ENCODE measurements at places on chromosomes 5 and 9.
A peak's percentile ranks its signal among the peaks of the same experiment; 100 is the strongest.

DNA sequence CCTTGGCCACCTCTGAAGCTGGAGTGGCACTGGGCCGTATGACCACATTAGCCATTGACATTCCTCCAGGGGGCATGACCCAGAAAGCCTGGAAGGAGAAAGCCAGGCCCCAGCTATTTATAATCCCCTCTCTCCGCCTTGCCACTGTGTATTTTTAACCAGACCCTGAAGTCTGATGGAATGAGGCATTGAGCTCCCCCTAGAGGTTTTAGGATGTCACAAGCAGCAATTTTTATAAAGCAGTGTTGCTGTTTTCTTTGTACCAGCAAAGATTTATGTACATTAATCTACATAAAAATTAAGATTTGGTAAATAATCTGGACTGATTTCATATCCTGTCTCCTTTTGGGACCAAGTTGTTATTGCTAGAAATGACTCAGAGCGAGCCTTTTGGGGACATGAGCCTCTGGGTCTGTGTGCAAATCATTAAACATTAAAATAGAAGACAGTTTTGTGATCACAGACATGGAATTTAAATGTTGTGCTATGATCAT, 127.1 kb downstream of the TRIO start:
- ATAC-seq = no peak

- ATAC-seq = no peak
These were observed 209.5 kb upstream of the MVB12B start for GRCh38 chr9:126117158-126117425.

DNA sequence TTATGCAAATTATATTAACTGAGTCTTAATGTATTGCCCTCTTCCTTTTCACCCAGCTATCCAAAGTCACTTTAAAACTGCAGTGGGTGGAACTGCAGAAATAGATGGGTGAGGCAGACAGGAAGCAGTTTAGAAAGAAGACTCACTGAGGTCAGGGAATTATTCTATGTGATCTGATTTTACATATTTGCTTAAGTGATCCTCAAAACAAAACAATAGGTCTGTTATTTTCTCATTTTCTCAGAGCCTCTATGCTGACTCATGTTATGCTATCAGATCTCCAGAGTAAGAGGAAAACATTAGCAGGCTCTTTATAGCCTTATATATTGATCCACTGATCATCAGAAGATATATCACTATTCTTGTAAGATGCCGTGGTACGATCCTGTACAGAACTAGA, 63.5 kb downstream of the MRPS27 start:
- ATAC-seq = peak; percentile 31

DNA sequence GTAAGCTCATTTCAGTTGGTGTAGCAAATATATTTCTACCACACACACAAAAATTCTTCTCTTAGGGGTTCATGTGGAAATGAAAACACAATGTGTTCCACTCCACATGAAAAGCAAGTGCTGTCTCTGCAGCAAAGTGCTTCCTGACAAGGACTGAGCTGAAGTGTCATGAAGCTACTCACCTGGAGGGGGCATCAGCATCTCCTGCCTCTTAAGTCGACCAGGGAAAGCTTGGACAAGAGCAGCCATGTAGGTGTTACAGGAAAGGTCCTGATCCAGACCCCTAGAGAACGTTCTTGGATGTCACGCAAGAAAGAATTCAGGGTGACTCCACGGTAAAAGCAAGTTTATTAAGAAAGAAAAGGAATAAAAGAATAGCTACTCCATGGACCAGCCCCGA, 62.8 kb downstream of the SV2C start:
- no peak for ATAC-seq

DNA sequence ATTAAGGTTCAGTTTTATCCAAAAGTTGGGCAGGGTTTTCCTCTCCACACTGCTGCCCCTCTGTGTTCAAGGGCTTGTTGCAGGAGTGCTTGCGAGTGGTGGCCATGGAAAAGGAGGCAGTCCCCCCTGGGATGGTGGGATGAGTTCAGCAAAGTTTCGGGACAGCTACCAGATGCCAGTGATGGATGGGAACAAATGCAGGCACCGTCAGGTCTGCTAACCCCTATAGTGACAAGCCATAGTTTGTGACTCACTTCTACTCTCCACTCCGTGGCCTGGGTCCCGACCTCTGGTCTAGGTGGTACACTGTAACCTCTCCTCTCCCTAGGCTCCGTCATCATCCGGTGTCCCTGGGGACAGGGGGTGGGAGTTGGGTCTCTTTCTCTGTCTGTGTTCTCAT, 3.8 kb upstream of the RNF14 start:
- ATAC-seq = no peak

GRCh38 chr9:113785334-113785733, 90.8 kb upstream of the ZNF618 start:
- no peak for ATAC-seq

DNA sequence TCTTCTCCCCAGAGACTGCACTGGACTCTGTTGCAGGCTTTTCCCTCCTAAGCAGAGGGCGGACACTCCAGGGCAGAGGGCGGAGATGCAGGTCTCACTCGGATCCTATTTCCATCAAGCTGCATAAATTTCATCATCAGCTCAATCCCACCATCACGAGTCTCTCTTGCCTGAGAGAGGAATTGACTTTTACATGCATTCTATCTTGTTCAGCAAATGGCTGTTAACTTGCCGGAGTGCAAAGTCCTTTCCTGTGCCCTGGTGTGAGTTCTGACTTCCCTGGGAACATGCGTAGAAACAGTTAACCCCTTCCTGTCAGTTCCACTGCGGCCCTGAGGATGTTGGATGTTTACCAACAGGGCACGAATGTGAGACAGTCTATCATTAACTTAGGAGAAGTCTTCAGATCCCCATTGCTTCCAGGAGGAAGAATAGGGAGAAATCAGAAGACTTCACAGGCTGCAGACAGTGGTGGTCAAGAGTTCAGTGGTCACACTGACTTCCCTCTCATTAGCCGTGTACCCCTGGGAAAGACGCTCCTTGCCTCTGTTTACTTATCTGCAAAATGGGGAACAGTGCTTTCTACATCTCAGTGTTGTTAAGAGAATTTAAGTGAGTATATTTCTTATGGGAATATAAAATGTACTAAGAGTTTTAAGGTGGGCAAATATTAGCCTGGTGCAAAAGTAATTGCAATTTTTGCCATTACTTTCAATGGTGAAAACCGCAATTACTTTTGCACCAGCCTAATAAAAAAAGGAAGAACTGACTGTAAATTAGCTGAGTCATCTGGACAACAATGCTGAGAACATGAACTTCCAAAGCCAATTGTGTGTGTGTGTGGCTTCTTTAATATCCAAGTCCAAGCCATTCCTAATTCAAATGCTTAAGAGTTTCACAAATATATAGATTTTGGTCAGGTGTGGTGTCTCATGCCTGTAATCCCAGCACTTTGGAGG, 248.0 kb downstream of the DRD1 start:
- ATAC-seq = no peak

GRCh38 chr5:114789773-114790402, 379.8 kb downstream of the TRIM36 start:
- ATAC-seq = no peak

DNA sequence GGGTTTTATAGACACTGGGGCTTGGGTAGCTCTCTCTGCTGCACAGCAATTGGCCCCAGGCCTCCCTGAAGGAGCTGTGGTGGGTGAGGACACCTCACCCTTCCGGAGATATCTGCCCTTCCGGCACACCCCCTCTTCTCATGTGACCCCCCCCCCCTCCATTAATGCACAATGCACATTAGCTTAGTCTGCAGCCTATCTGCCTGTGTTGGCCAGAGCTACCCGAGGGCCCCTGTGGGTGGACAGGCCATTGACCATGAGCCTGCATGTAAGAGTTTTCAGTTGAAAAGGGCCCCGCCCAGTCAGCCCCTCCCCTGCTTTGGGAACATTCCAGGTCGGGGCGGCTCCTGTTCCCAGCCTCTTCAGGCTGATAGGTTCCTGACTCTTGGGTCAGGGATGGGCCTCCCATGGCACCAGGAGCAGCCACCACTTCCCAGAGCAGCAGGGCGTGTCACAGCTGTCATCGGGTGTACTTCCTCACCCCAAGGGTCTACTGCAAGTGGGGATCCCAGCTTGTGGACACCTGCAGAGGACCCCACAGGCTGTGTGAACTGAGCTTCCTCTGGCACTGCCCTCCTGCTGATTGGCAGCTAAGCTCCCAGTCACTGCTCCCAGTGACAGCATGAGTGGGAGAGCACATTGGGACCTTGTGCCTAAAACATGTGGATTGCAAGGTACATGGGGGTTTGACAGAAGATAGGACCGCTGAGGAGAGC, 17.8 kb downstream of the PHF2 start:
- no peak for ATAC-seq

- no peak for ATAC-seq
These were observed 498.4 kb upstream of the TUSC1 start for GRCh38 chr9:26176628-26177027.

DNA sequence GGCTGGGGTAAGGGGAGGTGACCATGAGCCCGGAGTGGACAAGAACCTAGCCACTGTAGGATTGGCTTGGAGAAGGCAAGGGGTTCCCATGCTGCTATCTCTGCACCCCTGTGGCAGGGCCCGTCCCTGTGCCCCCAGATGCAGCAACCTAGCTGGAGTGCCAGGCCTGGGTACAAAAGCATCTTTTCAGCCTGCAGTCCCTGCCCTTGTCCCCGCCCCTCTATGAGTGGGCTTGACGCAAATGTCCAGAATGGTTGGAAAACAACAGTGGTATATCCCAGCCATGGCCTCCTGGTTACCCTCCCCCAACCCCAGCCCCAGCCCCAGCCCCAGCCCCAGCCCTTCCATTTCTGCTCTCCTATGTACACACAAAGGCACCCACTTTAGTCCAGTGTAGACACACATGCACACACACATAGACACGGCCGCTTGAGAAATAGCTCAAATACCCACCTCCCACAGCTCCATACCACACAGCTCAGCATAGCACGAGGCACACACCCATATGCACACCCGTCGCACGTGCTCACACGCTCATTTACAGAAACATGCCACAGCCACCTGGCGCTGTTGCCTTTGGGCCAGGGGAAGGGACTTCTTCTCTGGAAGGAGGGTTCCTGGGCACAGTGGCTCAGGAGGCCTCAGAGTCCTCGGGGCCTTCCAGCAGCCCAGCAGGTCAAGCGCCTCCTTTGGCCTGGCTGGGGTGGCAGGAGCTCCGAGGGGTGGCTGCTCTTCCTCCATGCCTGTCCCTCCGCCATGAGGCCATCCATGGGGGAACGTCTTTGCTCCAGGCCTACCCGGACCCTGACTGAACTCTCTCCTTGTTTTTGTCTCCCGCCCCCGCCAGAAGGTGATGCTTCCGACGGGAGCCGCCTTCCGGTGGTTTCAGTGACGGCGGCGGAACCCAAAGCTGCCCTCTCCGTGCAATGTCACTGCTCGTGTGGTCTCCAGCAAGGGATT, 34.1 kb downstream of the CXXC5 start:
- no peak for ATAC-seq

DNA sequence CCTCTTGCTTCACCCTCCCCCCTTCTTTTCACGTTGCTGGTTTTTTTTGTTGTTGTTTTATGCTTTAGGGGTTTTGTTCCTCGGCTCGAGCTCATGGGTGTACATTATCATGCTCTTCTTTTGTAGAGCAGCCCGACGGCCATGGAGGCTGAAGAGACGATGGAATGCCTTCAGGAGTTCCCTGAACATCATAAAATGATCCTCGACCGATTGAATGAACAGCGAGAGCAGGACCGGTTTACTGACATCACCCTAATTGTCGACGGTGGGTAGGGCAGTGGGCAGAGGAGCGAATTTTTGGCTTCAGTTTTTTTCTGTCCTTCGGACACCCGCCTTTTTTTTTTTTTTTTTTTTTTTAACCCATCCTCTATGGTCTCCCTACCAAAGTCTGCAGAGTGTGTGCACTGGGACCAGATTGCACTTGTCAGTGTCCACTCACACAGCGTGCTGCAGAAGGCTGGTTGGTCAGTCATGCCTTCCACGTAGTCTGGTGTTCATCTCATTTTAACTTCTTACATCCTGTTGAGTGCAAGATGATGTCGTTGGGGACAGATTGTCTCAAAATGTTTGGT, 1.3 kb downstream of the ZNF131 start:
- no peak for ATAC-seq

- no peak for ATAC-seq
These were observed 69.9 kb downstream of the INSYN2B start for GRCh38 chr5:169910393-169910792.
